ENCODE measurements at places on chromosomes 4 and X.

GRCh38 chr4:77007358-77008230 lies 58.0 kb downstream of the SEPTIN11 start:
- no peak for DNase-seq

GRCh38 chrX:86066998-86067397 lies 19.6 kb upstream of the CHM start:
- DNase-seq: no peak

DNA sequence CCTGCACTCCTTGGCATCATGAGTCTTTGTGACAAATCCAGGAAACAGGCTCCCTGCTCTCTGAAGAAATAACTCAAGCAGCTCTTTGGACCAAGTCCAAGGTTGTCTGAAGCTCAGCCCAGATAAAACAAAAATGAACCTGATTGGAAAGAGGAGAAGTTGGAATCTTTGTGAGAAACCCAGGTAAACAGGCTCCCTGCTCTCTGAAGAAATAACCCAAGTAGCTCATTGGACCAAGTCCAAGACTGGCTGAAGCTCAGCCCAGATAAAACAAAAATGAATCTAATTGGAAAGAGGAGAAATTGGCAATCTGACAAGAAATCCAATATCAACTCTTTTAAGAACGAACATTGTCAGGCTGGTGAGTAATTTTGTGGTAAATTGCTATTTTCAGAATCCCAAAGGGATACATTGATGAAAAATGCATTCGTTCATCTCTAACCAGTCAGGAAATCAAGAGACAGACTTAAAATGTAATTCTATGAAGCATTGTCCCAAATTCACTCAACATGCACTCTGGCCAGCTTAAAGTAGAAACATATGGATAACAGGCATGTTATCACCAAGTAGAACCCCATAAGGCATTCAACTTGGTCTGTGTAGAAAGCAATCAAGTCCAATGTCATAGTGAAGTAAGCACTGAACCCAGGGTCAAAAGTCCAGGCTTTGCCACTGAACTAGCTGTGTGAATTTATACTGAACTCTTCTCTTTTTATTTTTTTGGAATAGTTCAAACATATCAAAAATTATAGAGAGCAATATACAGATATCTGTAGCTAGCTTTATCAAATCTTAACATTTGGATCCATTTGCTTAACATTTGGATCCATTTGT lies 16.8 kb upstream of the NFXL1 start:
- no peak for DNase-seq

GRCh38 chr4:144374065-144374464 lies 233.5 kb upstream of the GYPA start:
- no peak for DNase-seq

GRCh38 chr4:59553063-59553720 lies 1646.9 kb upstream of the ADGRL3 start:
- no peak for DNase-seq

- DNase-seq: no peak
Observed at GRCh38 chr4:169185133-169185956, 85.4 kb downstream of the SH3RF1 start.

DNA sequence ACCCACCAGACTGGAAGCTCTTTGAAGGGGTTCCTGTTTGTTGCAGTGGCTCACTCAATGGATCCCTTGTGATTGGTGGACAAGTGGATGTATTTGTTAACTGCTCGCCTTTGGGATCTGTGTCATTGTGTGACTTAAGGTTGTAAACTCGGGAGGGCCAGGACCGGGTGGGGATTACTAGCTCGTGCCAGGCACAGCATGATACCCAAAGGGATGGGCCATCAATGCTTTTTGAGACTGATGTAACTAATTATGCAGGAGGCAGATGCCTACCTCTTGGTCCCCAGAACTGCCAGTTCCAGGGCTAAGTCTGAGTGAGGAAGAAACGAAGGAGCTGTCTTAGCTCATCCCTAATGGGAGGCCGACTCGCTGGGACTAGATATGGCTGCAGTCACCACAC lies 27.7 kb downstream of the UTP14A start:
- DNase-seq: no peak

DNA sequence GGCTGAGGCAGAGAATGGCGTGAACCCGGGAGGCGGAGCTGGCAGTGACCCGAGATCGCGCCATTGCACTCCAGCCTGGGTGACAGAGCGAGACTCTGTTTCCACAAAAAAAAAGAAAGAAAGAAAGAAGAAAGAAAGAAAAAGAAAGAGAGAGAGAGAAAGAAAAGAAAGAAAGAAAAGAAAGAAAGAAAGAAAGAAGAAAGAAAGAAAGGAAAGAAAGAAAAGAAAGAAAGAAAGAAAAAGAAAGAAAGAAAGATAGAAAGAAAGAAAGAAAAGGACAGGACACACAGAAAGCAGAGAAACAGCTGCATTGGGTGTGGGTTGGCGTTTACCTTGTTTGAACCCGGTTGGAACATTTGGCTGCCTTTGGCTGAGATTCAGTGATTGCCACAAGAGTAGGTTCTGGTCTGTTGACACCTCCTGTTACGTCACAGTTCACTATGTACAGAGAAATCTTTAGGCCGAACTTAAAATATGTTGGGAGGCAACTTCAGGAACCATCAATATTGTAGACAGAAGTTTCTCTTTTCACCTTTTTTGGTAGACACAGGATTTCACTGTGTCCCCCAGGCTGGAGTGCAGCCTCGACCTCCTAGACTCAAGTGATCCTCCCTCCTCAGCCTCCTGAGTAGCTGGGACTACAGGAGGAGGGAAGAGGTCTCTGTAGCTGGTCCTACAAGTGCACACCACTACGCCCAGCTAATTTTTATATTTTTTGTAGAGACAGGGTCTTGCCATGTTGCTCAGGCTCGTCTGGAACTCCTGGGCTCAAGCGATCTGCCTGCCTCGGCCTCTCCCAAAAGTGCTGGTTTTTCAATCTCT lies 16.3 kb upstream of the PLCXD1 start:
- peak; percentile 2 for DNase-seq

- no peak for DNase-seq
Observed at GRCh38 chrX:38124000-38124399, 96.7 kb downstream of the SRPX start.

GRCh38 chrX:138229718-138230117 lies 481.8 kb downstream of the FGF13 start:
- no peak for DNase-seq

- DNase-seq: no peak
Observed at GRCh38 chr4:119623025-119623424, 5.6 kb downstream of the PDE5A start.

GRCh38 chrX:48971249-48972219 lies at the start of gene KCND1:
Gene KCND1, minus strand, starts transcription at chrX:48971844. Its CDS starts 1,573 bp downstream, at chrX:48970271.
- DNase-seq: peak; percentile 37

DNA sequence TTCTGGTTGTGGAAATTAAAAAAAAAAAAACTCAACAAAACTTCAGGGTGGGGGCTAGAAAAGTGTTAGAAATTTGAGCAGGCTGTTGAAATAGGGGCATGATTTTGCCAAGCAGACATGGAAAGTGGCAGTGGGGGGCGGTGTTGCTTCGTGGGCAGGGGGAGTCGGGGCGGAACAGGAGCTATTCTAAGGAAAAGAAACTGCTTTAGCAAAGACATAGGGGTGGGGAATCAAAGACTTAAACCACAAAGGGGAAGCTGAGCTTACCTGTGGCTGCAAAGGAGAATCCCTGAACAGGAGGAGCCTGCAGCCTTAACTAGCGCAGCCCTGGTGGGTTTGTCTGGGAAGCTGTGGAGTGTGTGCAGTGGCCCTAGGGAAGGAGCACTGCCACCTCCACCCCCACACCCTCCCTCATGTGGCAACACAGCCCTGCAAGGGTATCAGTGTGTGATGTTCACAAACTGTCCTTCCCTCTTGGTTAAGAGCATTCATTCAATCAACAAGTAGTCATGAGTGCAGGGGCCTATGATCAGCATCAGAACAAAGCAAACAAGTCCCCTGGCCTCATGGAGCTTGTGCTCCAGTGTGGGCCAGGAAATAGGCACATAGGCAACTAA lies 20.5 kb downstream of the SEL1L3 start:
- DNase-seq: no peak

- no peak for DNase-seq
Observed at GRCh38 chr4:6732441-6733357, 16.7 kb downstream of the BLOC1S4 start.

- DNase-seq: no peak
Observed at GRCh38 chr4:185874516-185875230, 62.7 kb upstream of the SORBS2 start.

DNA sequence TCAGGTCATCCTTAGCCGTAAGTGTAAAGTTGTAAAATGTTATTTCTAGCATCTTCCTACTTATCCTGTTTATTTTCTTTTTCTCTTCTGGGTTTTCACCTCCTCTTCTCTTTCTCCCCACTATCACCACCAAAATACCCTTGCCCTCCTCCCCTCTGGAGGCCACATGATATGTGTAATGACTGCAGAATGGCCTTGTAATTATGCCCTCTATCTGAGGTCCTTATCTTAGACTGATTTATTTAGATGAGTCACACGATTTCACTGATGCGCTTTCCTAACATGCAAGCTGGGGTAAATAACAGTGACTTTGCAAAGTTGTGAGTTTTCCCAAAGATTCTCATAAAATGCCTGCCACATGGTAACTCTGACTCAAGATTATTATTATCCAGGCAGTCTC lies 231.8 kb upstream of the GPRIN3 start:
- DNase-seq: no peak

GRCh38 chrX:119017077-119017476 lies 42.7 kb downstream of the LONRF3 start:
- no peak for DNase-seq

DNA sequence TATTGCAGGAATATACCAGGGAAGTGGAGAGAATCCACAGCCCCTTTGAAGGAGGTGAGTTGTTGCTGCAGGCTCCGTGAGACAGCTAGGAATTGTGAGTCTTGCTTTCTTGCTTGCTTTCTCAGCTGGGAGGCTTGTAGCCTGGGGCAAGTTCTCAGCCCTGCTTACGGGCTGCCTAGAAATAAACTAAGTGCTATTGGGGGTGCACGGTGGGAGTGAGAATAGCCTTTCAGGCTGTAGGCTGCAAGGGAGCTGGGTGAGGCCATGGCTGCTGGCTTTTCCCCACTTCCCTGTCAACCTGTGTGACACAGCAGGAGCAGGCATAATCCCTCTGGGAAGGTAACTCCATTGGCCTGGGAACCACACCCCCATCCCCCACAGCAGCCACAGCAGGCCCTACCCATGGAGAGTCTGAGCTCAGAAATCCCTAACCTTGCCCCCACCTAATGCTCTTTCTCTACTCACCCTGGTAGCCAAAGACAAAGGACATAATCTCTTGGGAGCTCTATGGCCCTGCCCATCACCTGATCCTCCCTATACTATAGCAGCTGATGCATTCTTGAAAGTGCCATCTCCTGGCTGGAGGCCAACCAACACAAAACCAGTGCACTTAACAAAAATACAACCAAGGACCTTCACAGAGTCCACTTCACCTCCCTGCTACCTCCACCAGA lies 113.0 kb downstream of the MMRN1 start:
- no peak for DNase-seq

- no peak for DNase-seq
Observed at GRCh38 chr4:142285222-142285583, 560.9 kb downstream of the INPP4B start.

GRCh38 chr4:95044324-95044837 lies 286.6 kb downstream of the BMPR1B start:
- no peak for DNase-seq

DNA sequence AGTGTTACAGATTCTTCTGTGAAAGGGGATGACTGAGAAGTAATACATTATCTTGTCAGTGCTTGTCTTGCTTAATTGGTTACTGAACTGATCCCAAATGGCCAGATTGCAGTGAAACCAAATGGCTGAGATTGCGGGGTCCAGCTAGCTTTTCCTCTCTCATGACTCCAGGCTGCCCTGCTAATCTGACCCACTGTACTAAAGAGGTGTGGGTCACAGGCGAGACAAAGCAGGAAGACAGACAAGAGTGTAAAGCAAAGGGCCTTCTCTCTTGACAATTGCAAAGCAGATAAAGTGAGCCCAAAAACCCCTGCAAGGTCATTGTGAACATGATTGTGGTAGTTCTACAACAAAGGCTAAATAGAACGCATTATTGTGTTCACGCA lies 2.1 kb downstream of the TMEM150C start:
- no peak for DNase-seq

GRCh38 chr4:93827272-93827947 lies 1.1 kb upstream of the ATOH1 start:
- DNase-seq: no peak

DNA sequence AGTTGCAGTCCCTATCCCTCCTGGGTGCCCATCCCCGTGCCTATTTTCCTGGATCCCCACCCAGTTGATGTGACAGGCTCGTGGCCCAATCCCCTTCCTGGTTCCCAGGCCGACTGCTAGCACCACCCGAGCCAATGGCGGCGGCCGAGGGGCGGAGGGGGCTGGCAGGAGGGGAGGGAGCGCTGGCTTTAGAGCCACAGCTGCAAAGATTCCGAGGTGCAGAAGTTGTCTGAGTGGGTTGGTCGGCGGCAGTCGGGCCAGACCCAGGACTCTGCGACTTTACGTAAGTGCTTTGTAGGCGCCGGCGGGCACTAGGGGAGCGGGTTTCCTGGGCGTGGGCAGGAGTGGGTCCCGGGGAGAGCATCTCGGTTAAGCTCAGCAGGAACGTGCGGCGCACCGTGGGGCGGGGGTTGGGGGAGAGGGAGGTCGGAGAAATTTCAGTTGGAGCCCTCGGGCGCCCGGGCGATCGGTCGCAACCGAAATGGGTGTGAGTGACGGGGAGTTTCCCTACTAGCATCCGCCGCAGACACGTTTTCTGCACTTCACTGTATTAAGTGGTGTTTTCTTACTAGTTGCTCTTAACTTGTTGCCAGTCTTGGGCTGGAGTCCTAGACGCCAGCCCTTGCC lies at the start of gene PLS3:
TSS of gene PLS3 (plus strand) at position 197 of the 627 bp plus-strand sequence. CDS start 49,077 bp downstream, outside the sequence.
- DNase-seq: peak; percentile 30

- peak; percentile 30 for DNase-seq
Observed at GRCh38 chr4:124262211-124263179, 450.0 kb downstream of the ANKRD50 start.

DNA sequence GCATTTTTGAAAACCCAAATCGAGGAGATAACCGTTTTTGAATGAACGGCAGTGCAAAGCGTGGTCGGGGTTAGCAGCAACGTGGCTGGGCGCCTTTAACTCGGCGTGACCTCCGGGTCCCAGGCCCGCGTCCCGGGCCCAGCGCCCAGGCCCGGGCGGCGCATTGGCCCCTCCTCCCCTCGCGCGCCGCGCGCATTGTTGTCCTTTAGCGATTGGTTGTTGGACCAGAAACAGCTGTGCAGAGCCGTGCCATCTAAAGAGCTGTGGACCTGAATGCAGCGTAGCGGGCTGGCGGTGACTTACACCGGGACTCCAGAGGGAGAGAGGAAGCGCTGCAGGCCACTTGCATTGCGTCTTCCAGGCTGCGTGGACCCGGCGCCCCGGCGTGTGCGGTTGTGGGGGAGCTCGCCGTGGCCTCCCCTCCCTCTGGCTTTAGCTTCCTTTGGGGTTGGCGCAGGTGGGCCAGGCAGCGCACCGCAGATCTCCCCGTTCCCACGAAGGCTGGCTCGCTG lies at the start of gene STOX2:
TSS of gene STOX2 (plus strand) at position 227 of the 512 bp plus-strand sequence. CDS start 1,484 bp downstream, outside the sequence.
- DNase-seq: peak; percentile 34

All from activated T-cell treated with anti-CD3 and anti-CD28 coated beads, Interleukin-2, amount 50 U/mL, for 24 hours (primary cell).